ENCODE measurements at places on chromosomes 5 and 9.

DNA sequence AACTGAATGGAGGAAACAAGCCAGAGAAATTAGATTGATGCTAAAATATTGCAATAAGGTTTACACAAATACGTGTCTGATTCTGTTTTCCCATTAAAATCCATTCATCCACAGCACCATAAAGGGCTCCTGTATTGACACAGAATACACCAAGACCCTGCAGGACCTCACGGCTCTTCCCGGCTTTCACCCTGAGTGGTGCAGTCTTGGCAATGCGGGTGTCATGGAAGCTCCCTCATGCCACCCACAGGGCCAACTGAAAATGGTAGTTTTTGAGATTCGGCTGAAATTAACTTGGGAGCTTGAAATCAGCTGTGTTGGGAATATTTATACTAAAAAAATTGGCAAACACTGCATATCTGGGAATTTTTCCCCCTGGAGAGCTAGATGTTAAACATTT, 17.3 kb upstream of the EXOC3 start:
- H3K4me1 ChIP-seq, result peaks cover 34% of the 10 kb centered on the region
- peak overlapping the region; percentile 60 for H3K27ac ChIP-seq
- peak; percentile 45 for DNase-seq
- no peak overlapping the region for H3K4me3 ChIP-seq
- H3K27me3 ChIP-seq, result no peaks in the 10 kb centered on the region
- peaks cover 18% of the 10 kb centered on the region for H3K36me3 ChIP-seq

- H3K27me3 ChIP-seq, result peaks cover 9% of the 10 kb centered on the region
- no peak overlapping the region for H3K4me3 ChIP-seq
- H3K4me1 ChIP-seq, result peaks cover 2% of the 10 kb centered on the region
- DNase-seq, result no peak
- no peaks in the 10 kb centered on the region for H3K36me3 ChIP-seq
- H3K27ac ChIP-seq, result no peak overlapping the region
Measured at GRCh38 chr9:22215521-22215920, 206.4 kb upstream of the CDKN2B start.

DNA sequence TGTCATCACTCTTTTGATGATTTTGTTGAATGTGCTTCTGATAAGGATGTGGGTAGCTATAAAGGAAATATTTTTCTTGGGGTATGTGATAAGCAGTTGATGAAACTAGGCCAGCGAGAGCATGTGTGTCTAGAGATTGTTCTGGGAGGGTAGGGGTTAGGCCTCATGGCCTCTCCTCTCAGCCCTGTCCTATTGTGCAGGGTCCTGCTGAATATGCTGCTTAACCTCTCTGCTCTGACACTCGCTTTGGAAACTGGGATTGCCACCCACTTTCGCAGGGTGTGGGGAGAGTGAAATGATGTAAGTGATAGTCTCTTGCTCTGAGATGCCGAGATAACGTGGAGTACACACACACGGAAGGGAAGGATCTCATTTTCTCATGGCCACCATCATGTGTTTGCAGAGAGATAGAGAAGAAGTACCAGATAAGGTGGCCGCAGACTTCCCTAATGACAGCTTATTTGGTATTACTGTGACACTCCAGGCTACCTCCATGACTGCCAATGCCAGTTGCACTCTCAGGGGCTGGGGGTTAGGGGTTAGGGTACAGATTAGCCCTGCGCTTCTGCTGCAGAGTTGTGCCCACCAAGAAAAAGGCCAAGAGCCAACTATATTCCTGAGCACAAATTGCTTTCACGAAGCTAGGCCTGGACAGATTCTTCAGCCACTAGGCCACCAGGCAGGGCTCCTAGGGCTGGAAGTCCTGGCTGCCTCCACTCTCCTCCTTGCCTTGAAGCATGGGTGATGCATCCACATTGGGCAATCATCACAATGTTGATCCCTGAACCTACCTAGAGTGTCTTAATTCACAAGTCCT, 25.2 kb upstream of the TNFAIP8 start:
- H3K4me1 ChIP-seq, result peaks cover 77% of the 10 kb centered on the region
- DNase-seq, result no peak
- peaks cover 54% of the 10 kb centered on the region for H3K36me3 ChIP-seq
- H3K27ac ChIP-seq, result peak overlapping the region; percentile 94

DNA sequence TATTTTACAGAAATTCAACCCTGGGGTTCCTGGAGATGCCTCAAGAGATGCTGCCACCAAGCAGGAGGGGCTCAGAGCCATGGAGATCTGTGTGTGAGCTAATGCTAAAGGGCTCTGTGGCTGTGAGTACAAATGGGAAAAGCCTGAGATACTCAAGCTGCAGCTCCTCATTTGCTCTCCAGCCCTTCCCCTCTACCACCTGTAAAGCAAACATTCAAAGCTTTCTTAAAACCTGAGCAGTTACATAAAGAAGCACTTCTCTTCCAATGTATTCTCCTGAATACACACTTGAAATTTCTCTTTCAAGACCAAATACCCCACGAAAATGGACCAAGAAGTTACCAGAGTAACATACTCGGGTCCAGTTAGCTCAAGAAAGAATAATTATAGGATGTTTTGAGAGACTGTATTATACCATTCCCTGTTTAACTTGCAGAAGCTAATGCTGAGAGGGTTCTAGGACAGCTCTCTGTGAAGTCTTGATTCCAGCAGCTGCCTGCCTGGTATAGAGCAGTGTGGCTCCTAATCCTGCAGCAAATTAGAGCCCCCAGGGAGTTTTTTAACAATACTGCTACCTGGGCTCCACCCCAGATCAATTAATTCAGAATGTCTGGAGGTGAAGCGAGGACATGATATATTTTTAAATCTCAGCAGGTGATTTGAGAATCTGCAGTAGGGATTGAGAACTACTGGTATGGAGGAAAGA, 21.1 kb downstream of the RGS7BP start:
- H3K4me3 ChIP-seq, result no peak overlapping the region
- no peaks in the 10 kb centered on the region for H3K27me3 ChIP-seq
- H3K27ac ChIP-seq, result no peak overlapping the region
- DNase-seq, result no peak

DNA sequence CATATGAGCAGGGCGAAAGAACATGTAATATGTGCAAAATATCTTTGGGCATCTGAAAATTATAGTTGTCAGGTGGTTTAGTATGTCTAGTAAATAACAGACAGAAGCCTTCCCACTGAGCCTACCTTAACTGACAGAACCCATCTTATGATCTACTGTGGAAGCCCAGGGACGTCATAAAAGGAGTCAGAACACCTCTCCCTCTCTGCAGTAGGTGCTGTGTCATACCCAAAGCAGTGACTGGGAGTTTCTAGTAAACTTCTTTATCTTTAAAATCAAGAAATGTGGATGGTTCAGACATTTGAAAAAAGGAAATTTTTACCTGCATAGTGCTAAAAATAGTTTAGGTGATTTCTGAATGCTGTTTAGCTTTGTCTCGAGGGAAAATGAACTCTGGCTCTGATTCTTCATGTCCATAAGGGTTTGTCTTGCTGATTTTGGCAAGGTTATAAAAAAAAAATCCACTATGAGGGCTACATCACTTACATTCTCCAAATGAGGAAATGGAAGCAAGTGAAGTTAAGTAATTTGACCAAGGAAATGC, 104.0 kb downstream of the NUDT12 start:
- H3K27ac ChIP-seq, result no peak overlapping the region
- peaks cover 2% of the 10 kb centered on the region for H3K27me3 ChIP-seq
- no peaks in the 10 kb centered on the region for H3K36me3 ChIP-seq
- DNase-seq, result no peak
- H3K4me1 ChIP-seq, result no peaks in the 10 kb centered on the region
- no peak overlapping the region for H3K4me3 ChIP-seq

- H3K36me3 ChIP-seq, result peaks cover 4% of the 10 kb centered on the region
- H3K27ac ChIP-seq, result no peak overlapping the region
- DNase-seq, result no peak
- H3K4me1 ChIP-seq, result peaks cover 27% of the 10 kb centered on the region
- no peak overlapping the region for H3K4me3 ChIP-seq
- no peaks in the 10 kb centered on the region for H3K27me3 ChIP-seq
Measured at GRCh38 chr9:127732444-127732843, 2.6 kb downstream of the TOR2A start.
